ENCODE measurements at places on chromosomes 12 and 14.

- DNase-seq = no peak
Observed at GRCh38 chr12:107344035-107344808, 250.9 kb upstream of the CRY1 start.

GRCh38 chr12:120642826-120643225 is 2.4 kb downstream of the CABP1 start:
- no peak for DNase-seq

GRCh38 chr14:32620303-32620702 is 291.2 kb downstream of the AKAP6 start:
- no peak for DNase-seq

DNA sequence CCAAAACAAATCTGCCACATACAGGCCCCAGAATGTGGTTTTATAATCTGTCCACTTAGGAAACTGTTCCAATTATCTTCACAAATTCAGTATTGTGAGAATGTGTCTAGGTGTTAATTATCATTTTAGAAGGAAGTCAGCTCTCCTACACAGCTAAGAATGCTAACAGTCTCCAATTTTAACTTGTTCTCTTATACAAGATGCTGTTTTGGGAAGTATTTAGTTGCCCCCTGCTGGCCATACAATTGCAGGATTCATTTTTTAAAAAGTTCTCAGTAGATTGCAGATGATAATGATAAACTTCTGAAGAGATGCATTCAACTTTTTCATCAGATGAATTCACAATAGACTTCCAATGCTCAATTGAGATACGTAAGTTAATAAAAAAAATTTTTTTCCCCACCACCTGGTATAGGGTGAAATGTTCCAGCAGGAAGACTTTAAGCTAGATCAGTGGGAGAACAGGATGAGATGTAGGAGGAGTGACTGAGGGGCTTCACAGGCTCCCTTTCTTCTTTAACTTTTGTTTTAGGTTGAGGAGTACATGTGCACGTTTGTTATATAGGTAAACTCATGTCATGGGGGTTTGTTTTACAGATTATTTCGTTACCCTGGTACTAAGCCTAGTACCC is 27.3 kb upstream of the OSBPL8 start:
- DNase-seq = no peak

DNA sequence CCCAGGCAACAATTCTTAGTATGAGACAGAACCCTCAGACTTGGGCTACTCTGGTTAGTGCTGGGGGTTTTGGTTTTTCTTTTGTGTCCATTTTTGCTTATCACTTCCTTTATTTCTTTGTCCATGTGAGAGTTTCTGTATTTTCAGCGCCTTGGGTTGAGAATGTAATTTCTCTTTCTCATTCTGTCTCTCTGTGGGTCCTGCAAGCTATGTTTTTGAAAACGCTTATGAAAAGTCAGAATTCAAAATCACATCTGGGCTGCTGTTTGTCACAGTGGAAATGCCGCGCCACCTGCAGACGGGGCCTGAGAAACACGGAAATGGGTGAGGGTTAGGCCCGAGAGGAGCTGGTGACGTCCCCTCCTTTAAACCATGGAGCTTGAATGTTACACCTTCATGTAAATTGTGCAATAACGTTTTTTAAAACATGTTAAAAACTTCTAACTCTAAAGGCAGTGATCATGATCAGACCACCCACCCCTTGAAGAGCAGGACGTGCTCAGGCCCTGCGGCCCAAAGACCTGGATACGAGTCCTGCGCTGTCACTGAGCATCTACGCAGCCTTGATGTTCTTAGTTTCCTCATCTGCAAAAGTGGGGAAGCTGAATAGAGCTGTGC is 26.1 kb downstream of the JDP2 start:
- no peak for DNase-seq

- no peak for DNase-seq
Observed at GRCh38 chr12:22408610-22409376, 74.3 kb upstream of the ST8SIA1 start.

GRCh38 chr14:61780125-61780524 is 17.9 kb downstream of the SNAPC1 start:
- DNase-seq = no peak

- no peak for DNase-seq
Observed at GRCh38 chr12:23535441-23535840, 414.0 kb downstream of the SOX5 start.

GRCh38 chr14:99660794-99661193 is 15.9 kb downstream of the HHIPL1 start:
- DNase-seq = no peak

DNA sequence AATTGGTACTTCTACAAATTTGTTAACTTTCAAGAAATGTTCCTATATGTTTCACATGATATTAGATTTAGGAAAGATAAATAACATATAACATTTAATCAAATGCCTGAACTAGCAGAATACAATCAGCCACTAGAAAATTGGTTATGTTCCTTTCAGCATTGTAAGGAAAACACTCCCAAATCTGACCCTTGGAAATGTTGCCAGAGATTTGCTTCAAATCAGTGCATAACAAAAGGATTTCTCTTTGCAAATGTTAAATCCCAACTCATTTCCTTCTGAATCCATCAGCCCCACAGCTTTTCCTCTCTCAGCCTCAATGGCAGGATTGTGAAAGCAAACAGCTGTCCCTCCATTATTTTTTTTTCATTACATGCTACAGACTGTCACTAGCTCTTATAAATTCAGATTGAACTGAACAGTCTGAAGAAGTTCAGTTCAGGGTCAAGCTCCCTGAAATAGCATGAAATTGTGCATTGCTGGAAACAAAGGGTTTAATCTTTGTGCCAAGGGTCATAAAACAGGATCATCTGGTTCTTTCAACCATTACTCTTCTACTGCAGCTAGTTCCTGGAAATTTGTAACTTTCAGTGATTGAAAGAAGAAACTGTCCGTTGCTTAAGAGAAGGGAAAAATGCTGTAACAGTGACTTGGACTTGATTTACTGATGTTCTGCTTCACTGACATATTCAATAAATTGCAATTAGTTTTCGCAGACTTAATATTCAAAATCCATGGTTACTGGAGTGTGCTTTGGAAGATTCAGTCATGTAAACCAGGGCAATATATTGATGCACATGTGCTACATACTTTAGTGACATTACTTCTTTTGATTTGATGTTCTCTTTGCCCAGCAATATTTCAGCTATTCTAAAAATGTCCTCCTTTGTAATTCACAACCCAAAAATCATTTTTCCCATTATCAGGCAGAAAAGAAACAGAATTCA is 246.4 kb downstream of the RPL10L start:
- DNase-seq = no peak

GRCh38 chr14:49516286-49516685 is 69.9 kb downstream of the RPS29 start:
- DNase-seq = no peak

GRCh38 chr12:111436811-111437210 is 31.1 kb downstream of the SH2B3 start:
- no peak for DNase-seq

- DNase-seq = no peak
Observed at GRCh38 chr12:82523996-82524395, 162.7 kb upstream of the TMTC2 start.

DNA sequence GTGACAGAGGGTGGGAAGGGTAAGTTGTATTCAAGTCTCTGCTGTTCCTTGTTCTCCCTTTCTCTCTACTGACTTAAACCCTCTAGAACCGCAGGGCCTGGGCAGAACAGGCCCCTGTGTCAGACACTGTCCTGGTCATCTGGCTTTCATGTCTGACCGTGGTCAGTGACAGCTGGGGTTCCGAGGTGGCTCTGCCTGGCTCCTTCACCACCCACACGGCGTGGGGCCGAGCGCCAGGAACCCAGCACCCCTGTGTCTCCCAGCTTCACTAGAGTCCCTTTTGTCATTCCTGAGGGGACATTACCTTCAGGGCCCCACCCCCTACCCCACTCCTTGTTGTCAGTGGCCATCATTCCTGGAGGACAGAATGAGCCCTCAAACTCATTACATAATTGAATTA is 168.9 kb downstream of the ADGRD1 start:
- DNase-seq = no peak

Measured in activated T-helper 9 cell treated with anti-CD3 and anti-CD28 coated beads, Interleukin-2, amount 50 U/mL, for 16 hours (primary cell).